ENCODE measurements at places on chromosomes 2 and 18.
A peak's percentile ranks its signal among the peaks of the same experiment; 100 is the strongest.

DNA sequence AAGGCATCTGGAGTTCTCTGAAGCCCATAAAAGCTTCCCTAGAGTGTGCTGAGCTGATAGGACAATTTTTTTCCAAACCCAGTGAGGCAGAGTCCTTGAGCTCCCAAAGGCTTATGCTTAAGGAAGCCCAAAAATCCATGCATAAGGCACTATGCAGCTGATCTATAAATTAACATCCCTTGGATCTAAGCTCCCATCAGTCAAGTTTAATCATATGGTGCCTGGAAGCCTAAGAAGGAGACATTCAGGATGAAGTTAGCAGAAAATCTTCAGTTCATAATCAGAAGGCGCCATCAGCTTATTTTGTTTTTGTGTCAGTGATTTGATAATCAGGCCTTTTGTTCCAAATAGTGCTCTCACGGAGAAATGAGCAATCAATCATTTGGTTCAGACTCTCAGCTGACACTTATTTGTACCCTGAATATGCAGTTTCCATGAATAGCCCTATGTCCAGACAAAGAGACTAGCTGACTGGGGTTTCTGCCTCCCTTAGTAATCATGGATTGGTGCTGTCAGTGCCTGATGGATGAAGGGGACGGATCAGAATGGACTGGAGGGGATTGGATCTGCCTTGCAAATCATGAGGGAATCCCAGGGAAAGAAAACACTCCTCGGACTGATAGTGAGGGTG lies 464.8 kb upstream of the RGPD4 start:
- DNase-seq = no peak

- DNase-seq = no peak
Observed at GRCh38 chr2:15799432-15799827, 140.9 kb upstream of the MYCN start.

DNA sequence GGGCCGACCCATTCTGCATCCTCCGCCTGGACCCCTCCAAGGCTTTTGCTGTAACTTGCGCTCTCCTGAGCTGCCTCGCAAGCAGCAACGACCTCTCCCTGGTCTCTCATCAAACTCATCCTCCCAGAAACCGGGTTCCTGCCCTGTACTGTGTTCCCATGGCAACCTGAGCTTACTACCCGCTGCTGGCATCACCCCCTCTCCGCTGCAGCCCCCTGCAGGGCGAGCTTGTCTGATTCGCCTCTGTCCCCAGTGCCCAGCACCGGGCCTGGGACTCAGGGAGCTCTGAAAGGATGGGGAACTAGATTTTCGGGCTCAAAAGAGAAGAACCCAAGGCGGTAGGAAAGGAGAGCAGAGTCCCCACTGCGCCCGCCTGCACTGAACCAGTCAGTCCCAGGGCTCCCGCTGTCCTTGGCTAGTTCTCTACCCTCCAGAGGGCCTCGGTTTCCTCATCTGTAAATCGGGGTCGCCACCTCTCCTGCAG lies 463 bp downstream of the HS1BP3 start:
- no peak for DNase-seq

- peak; percentile 41 for DNase-seq
Observed at GRCh38 chr2:96556441-96557330, 20.1 kb downstream of the ARID5A start.

GRCh38 chr2:201363857-201364560 lies 6.9 kb upstream of the FLACC1 start:
- peak; percentile 29 for DNase-seq

- DNase-seq = no peak
Observed at GRCh38 chr18:50507120-50507590, 52.7 kb upstream of the MAPK4 start.

GRCh38 chr2:69335311-69335710 lies 51.7 kb downstream of the GFPT1 start:
- DNase-seq = no peak

GRCh38 chr2:73907840-73908452 lies 15.1 kb downstream of the ACTG2 start:
- DNase-seq = no peak

GRCh38 chr2:238294393-238295143 lies 6.2 kb upstream of the PER2 start:
- DNase-seq = no peak

GRCh38 chr2:11762799-11763461 lies 16.5 kb downstream of the LPIN1 start:
- no peak for DNase-seq

- peak; percentile 2 for DNase-seq
Observed at GRCh38 chr2:124339709-124340108, 314.6 kb downstream of the CNTNAP5 start.

DNA sequence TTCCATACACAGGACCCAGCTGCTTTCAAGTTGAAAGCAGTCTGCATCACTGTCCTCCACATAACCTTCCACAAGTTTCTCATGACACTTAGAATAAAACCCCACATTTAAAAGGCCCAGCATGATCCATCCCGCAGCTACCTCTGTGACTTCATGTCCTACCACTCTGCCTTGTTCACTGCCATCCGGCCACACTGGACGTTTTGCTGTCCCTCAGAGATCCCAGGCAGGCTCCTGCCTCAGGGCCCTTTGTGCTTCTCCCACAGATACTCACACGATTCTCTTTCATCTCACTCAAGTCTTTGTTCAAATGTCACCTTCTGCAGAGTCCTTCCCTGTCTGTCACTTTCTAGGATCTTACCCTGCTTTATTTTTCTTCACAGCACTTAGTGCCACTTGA lies 232.9 kb upstream of the BOD1L2 start:
- DNase-seq = no peak

- DNase-seq = no peak
Observed at GRCh38 chr2:9686061-9686460, 55.3 kb upstream of the YWHAQ start.

DNA sequence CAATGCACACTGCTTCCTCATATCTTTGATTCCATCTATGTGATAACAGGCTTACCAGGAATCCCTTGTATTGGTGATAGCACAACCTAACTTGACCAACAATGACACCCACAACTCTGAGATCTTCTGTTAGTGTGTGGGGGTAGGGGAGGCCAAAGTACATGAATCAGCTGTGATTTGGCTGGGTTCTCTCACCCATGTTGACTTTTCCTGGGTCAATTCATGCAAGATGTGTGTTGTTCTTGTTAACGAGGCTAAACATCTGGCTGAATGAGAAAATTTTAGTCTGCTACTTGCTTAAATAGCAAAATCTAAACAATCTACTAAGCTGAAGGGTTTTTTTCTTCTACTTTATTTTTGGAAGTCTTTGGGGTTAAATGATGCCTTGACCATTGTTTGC lies 341.2 kb upstream of the SLC14A2 start:
- no peak for DNase-seq

- no peak for DNase-seq
Observed at GRCh38 chr2:111698089-111698488, 185.9 kb downstream of the ANAPC1 start.

DNA sequence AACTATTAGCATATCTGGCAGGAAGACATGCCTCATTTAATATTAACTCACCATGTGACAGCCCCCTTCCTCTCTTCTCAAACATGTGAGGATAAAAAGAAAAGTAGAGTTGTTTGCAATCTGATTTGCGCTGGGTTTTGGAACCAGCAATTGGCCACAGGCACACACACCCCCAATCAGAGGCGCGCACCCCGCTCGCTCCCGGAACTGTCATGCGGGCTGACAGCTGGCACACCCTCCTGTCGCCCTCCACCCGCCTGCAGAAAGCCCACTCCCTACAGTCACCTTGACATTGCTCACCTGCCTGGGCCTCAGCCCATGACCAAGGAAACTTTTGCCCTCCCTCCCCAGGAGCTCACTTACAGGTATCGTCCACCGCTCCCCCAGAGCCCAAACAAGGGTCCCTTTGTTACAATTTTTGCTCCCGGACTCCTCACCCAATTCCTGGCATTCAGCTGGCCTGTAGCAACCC lies 1.1 kb downstream of the COBLL1 start:
- DNase-seq = no peak

GRCh38 chr2:176292608-176293007 lies 23.4 kb downstream of the MTX2 start:
- no peak for DNase-seq

DNA sequence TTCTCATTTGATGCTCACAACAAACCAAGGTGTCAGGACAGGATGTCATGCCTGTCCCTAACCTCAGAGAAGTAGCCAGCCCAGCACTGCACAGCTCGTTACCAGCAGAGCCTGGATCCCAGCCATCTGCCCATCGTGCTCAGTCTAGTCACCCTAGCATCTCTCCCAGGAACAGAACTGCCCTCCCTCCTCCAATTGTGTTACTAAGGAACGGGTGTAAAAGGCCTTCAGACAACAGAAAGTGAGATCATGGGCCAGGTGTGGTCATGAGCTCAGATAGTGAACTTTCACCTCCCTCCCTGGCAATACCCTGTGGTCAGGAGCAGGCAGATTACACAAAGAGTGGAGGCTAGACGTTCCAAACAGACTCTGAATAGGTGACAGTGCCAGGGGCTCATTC lies 111.8 kb upstream of the PPP1CB start:
- no peak for DNase-seq

- no peak for DNase-seq
Observed at GRCh38 chr18:13424363-13424762, 205.8 kb downstream of the LDLRAD4 start.

GRCh38 chr2:183543731-183544130 lies 419.5 kb downstream of the NUP35 start:
- DNase-seq = no peak

- no peak for DNase-seq
Observed at GRCh38 chr2:216810399-216811160, 49.3 kb downstream of the TNP1 start.

- no peak for DNase-seq
Observed at GRCh38 chr2:240721596-240722180, 30.0 kb downstream of the AQP12A start.

DNA sequence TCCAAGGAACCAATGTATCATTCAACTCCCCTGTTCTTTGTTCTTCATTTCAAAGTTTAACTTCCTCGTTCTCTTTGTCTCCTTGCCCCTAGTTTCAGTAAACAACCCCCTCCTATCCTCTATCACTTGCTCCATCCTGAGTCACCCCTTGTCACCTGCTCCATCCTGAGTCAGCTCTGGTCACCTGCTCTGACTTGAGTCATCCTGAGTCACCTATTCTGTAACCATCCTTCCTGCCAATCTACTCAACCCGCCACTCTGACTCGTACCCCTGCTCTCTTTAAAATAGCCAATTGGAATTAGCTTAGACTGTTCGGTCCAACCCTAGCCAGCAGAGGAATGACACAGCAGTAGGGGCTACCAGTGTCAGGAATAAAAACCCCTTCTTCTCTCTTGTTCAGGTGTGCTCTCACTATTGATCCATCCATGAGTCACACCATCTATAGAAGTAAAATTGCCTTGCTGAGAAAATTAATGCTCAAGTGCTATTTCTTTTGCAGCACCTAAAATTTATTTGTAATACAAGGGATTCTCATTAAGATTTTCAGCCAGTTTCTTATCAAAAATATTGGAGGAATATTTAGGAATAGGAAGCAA lies 326.8 kb downstream of the AKAIN1 start:
- DNase-seq = no peak

DNA sequence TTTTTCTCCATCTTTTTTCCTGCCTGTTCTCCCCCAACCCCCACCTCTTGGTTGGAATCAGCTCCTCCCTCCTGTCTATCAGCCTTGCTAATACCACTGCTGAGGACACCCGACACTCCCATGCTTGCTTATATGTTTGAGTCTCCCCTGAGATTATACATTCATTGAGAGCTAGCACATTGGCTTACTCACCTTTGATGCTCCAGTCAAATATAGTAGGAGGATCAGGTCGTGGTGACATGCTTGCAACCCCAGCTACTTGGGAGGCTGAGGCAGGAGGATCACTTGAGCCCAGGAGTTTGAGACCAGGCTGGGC lies 91.5 kb upstream of the CCBE1 start:
- no peak for DNase-seq

GRCh38 chr18:62566199-62566598 lies 43.4 kb downstream of the ZCCHC2 start:
- no peak for DNase-seq

GRCh38 chr2:54233832-54234649 lies 22.0 kb downstream of the TSPYL6 start:
- no peak for DNase-seq

GRCh38 chr18:74598350-74599001 lies 806 bp downstream of the ZNF407 start:
- DNase-seq = peak; percentile 41

Measured in T-helper 2 cell (primary cell).